ENCODE measurements at places on chromosomes 4 and X.

GRCh38 chr4:2818351-2818939 lies 25.2 kb upstream of the ADD1 start:
- DNase-seq, result no peak

- DNase-seq, result no peak
These were observed 58.3 kb upstream of the SMIM31 start for GRCh38 chr4:164695650-164696049.

DNA sequence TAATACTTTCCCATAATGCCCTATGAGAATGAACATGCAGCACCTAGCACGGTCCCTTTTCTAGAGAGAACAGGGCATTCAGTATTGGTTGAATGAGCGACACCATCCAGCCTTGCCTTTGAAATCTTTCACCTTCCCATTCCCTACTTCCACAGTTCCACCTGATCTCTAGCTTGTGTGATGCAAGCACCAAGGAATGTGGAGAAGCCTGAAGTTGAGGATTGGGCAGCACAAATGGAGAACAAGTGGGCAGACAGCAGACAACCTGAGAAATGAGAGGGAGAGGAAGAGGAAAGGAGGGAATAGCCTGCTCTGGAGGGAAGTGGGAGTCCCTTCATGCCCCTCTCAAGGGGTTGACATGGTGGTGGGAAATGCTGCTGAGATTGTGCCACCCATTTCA lies 365.1 kb upstream of the CXorf51A start:
- no peak for DNase-seq

DNA sequence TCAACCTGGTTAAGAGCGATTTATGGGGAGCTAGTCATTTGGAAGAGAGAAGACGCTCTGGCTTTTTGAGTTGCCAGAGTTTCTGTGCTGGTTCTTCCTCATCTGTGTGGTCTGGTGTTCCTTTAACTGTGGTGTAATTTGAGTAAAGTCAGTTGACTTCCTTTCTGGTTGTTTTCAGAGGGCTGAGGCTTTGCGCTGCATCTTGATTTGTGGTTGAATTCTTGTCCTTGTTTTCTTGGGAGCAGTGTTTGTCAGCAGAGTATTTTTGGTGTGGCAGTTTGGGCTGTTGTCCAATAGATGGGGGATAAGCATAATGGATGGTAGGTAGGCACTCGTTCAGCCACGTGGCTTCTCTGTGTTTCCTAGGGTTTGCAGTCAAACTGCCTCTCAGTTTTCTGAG lies 2143.2 kb upstream of the TENM3 start:
- no peak for DNase-seq

DNA sequence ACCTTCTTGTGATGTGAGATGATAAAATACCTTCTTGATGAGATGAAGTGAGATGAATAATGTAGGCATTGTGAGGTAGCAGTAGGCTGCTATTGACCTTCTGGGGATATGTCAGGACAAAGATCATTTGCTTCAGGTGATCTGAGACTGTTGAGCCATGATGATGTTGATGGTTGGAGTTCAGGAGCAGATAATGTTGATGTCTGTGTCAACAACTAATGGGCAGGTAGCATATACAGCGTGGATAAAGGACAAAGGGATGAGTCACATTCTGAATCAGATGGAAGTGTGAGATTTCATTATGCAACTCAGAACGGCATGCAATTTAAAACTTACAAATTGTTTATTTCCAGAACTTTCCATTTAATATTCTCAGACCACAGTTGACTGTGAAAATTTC lies 57.3 kb downstream of the RAP1GDS1 start:
- no peak for DNase-seq

GRCh38 chr4:146514651-146515357 lies 6.9 kb downstream of the SLC10A7 start:
- no peak for DNase-seq

DNA sequence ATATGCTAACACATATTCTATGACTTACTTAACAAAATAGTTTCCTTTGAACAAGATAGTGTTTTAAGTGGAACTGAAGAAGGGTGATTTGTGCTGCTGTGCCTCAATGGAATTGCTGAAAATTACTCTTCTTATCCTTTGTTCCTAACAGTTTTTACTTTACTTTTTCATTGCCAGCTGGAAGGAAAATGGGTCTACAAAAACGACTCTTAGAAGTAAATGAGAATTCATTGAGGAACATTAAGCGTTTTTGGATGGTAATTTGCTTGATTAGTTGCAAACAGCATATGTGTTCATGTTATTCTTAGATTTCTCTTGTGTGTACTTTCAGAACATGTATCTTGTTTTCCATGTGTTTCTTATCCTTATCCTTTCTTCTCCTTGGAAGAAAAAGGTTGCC lies 170.4 kb upstream of the VEGFC start:
- DNase-seq, result no peak

GRCh38 chr4:160299177-160299576 lies 1196.3 kb downstream of the RAPGEF2 start:
- DNase-seq, result no peak

DNA sequence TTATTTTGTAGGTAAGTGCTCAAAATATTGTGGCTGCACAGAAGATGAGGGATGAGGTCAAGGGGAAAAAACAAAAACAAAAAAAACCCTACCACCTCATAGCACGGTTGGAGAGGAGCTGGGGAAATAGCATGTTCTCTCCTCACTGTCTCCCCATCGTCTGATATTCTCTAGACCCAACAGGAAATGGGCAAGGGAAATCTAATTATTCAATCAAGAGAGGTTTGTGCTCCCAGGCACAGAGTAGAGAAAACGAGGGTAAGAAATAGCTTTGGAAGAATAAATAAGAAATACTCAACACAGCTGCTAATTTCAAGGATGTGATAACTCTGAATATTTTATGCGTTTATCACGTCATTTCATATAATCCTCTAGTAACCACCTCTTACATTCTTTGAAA lies 619.2 kb upstream of the GNPDA2 start:
- no peak for DNase-seq

Measured in GM12865 (cell line).